ENCODE measurements at places on chromosomes 5 and 9. TPM values are rescaled to one million over a fixed set of nuclear protein-coding genes. Genes with fewer than 3 reads are reported as not detected.

Gene ARHGEF37
- 6.9 TPM for total RNA-seq

Gene LRRC19
- 12.1 TPM for total RNA-seq

Gene ADAMTSL1
- 65.9 TPM for total RNA-seq

Gene STPG3
- not detected for total RNA-seq

Gene CYLC2
- not detected for total RNA-seq

Gene SHROOM1
- total RNA-seq: 26.8 TPM

Gene MLANA
- total RNA-seq: 0.41 TPM

Measured in metanephros (tissue), 2 donors.